ENCODE measurements at places on chromosomes 11 and 22.

DNA sequence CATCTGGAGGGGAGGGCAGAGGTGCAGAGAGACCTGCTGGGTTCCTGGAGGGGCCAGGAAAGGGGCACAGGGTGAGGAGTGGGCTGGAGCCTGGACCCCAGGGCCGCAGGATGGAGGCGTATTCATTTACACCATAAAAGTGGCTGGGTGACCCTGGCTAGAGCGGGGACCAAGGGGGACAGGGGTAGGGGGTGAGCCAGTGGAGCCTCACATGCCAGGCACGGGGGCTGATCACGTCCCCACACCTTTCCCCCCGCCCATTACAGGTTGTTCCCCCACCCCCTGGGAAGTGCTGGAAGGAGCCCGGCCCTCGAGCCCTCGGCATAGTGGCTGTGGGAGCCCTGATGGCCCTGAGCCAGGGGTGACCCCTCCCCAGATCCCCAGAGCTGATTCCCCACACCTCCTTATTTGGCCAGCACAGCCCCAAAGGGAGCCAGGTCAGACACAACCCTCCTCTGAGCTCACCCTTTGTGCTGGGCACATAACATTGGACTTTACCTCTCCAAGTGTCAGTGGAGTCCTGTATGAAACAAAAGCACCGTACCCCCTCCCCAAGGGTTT is 781 bp downstream of the TCIRG1 start:
- DNase-seq: no peak

DNA sequence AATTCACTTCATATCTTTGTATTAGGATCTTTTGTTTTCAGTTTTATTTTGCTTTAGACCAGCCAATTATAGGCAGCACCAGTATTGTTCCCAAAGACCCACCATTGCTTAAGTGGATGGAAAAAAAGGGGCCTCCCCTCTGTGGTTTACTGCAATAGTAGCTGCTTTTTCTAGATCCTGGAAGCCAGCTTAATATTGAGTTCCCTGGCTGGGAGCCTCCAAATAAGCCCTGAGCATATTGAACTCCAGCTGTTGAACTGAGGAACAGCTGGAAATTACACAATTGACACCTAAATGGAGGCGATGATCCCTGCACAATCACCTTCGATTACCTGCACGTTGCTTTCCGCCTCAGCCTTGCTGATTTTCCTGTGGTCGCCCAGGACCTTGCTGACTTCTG is 576.0 kb downstream of the SOX6 start:
- no peak for DNase-seq

- no peak for DNase-seq
Measured at GRCh38 chr11:32279672-32280071, 155.7 kb downstream of the WT1 start.

DNA sequence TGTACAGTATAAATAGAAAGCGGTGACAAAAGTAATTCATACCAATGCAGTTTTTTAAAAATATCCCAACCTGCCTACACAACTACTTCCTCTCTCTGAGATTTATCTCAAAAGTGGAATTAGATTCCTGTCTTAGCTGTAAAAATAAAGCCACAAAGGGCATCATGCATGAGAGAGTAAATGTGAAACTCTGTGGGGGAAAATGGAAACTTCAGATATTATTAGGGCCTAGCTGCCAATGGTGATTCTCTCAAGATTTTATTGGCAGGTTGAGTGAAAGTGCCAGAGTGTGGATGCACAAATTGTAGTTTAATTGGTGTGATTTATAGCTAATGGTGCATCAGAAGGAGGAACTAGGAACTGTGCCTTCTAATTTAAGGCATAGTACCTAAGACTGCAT is 356.9 kb upstream of the CCDC90B start:
- no peak for DNase-seq

DNA sequence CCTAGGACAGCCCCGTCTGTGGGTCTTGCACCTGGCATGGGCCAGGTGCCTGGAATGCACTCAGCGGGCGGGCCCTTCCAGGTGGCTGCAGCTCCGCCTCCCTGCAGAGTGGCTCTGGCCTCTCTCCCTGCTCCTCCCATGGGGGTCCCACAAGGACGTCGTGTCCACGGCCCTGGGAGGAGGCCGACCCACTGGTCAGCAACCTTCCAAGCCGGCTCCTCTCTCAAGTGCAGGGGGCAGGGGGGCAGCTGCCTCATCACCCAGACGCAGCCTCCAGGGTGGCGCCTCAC is 41.9 kb downstream of the CERK start:
- DNase-seq: no peak

- no peak for DNase-seq
Measured at GRCh38 chr11:33211153-33211552, 46.0 kb upstream of the HIPK3 start.

DNA sequence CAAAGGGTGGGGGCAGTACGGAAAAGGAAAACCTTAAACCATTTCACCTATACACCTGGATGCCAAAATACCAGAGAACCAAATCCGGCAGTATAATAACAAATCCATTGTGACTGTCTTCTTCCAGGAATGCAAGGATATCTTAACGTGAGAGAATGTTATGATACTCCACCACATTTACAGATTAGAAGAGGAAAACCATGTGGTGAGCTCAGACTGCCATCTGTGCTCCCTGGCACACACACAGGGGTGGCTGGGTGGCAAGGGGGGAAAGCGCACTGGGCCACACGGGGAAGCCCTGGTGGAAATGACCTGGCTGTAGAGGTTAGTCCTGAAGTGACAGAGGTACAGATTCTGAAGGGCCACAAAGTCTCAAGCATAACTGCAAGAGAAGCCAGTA is 9.9 kb downstream of the EIF1AD start:
- no peak for DNase-seq

Data from GM04504 (cell line).